ENCODE measurements at places on chromosomes 1 and 21. TPM values are rescaled to one million over a fixed set of nuclear protein-coding genes. Genes with fewer than 3 reads are reported as not detected.
A peak's percentile ranks its signal among the peaks of the same experiment; 100 is the strongest.

Gene SORT1
- 1.9 TPM for total RNA-seq

Gene OR14A2
- total RNA-seq = not detected

DNA sequence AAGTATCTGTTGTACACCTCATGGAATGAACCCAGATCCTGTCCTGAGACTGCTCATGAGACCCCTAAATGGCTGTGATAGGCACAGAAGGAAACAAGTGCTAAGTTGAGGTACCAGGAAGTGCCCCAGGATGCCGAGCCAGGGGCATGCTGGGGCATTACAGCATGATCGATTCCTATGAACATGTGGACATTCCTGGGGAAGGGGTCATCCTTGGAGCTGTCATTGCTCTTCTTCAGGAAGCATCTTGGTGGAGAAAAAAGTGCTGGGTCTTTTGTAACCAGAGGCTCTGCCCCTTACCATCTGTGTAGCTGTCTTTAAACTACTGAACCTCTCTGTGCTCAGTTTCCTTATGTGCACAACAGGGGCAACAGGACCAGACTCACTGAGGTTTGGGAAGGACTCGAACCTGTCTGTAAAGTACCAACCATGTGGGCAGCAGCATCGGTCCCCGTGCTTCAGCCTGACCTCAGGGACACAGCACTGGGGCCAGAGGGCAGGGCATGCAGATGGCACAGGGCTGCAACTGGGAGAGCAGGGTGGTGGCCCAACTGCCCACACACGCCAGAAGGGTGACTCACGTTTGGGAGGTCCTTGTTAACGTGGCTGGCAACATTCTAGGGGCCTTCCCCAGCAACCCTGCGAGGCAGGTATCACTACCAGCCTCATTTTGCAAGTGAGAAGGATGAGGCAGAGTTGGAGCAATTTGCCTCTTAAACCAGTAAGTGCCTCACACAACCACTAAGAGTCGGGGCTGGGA lies 142.3 kb upstream of the EDN2 start:
- peaks cover 17% of the 10 kb centered on the region for H3K36me3 ChIP-seq
- H3K4me1 ChIP-seq = peaks cover 38% of the 10 kb centered on the region
- no peak overlapping the region for H3K27ac ChIP-seq

Gene SLAMF9
- total RNA-seq = not detected

GRCh38 chr21:39385299-39386145 lies 36.6 kb upstream of the HMGN1 start:
- no peaks in the 10 kb centered on the region for H3K27me3 ChIP-seq
- peak overlapping the region; percentile 36 for H3K4me3 ChIP-seq
- peak; percentile 61 for DNase-seq

Gene ARHGEF19
- total RNA-seq = 12.1 TPM

DNA sequence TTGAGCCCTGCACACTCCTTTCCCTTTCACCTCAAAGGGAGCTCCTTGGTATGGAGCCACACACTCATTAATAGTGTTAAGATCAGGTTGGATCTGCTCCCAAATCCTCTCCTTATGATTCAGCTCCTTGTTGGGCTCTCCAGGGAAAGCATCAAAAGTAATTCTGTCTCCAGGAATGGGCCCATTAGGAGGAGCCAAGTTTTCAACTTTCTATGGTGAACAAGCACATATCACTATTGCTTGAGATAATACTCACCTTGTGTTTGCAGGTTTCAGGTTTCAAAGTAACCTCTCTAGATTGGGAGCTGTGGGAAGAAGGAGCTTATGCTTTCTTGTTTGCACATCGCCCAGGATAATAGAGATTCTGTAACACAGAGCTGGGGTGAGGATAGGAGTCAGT lies 164.8 kb downstream of the TNFSF18 start:
- H3K4me3 ChIP-seq = no peak overlapping the region
- H3K4me1 ChIP-seq = peaks cover 18% of the 10 kb centered on the region
- H3K36me3 ChIP-seq = peaks cover 2% of the 10 kb centered on the region
- H3K27ac ChIP-seq = no peak overlapping the region
- no peak for DNase-seq
- H3K27me3 ChIP-seq = peaks cover 66% of the 10 kb centered on the region

Gene LRRIQ3
- total RNA-seq = 1.5 TPM

DNA sequence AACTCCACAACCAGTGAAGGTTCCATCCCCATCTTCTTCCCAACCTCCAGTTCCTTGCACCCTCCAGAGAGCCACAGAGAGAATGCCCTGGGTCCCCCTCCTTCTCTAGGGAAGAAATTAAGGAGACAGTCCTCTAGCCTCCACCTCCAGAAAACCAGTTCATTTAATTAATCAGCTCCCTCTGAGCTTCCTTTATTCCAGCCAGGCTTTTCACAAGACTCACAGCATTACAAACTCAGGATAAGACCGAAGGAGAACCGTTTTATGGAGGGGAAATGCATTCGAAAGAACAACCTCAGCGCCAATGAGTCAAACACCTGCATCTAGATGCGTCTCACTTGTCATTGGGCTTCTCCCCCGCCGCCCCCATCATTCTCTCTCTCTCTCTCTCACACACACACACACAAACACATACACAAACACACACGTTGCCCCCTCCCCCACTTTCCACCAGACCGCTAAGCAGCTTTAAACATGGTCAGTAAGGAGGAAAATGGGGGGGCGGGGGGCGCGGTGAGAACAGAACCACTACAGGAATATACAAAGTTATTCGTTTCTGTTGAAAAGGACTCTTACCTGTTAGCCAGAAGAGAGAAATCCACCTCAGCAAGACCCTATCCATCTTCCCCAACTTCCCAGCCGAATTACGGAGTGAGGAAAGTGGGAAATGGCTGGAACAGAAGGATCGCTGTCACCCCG lies 544 bp downstream of the ILDR2 start:
- peak; percentile 29 for DNase-seq
- H3K27me3 ChIP-seq = peaks cover 35% of the 10 kb centered on the region
- peaks cover 52% of the 10 kb centered on the region for H3K4me1 ChIP-seq
- H3K27ac ChIP-seq = peak overlapping the region; percentile 83

DNA sequence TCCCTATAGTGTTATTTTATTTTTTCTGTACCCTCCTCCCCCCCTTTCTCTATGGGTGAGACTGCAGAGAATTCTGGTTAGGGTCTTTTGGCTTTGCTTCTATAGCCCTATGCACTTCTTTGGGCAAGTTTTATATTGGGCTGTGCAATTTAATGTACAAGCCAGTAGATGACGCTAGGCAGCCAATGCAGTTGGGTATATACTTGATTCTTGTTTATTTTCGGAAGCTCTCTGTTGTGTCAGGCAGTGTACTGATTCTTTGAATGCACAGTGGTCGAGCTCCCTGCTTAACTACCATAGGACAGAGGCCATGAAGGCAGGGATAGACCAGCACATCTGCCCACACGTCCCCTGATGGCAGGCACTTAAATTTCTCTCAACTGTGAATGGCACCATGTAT lies 34.1 kb upstream of the GPR52 start:
- H3K4me1 ChIP-seq = peaks cover 7% of the 10 kb centered on the region
- H3K4me3 ChIP-seq = no peak overlapping the region
- DNase-seq = no peak
- H3K27me3 ChIP-seq = no peaks in the 10 kb centered on the region
- no peak overlapping the region for H3K27ac ChIP-seq

GRCh38 chr1:15259622-15260007 lies 12.6 kb downstream of the FHAD1 start:
- H3K4me1 ChIP-seq = peaks cover 18% of the 10 kb centered on the region
- no peak overlapping the region for H3K27ac ChIP-seq
- H3K27me3 ChIP-seq = peaks cover 57% of the 10 kb centered on the region
- H3K36me3 ChIP-seq = peaks cover under 1% of the 10 kb centered on the region

- peaks cover 5% of the 10 kb centered on the region for H3K36me3 ChIP-seq
- H3K27ac ChIP-seq = no peak overlapping the region
- H3K4me3 ChIP-seq = no peak overlapping the region
- peaks cover 14% of the 10 kb centered on the region for H3K4me1 ChIP-seq
Measured at GRCh38 chr1:121483961-121484424, 299.2 kb downstream of the SRGAP2C start.

Gene SPATA46
- total RNA-seq = not detected

GRCh38 chr21:33286076-33286475 lies 19.9 kb downstream of the IL10RB start:
- no peaks in the 10 kb centered on the region for H3K27me3 ChIP-seq
- no peak overlapping the region for H3K4me3 ChIP-seq
- no peak overlapping the region for H3K27ac ChIP-seq
- no peak for DNase-seq

- DNase-seq = no peak
- H3K27ac ChIP-seq = no peak overlapping the region
- H3K4me3 ChIP-seq = no peak overlapping the region
- H3K36me3 ChIP-seq = no peaks in the 10 kb centered on the region
- peaks cover 18% of the 10 kb centered on the region for H3K4me1 ChIP-seq
- no peaks in the 10 kb centered on the region for H3K27me3 ChIP-seq
Measured at GRCh38 chr1:173330149-173330951, 123.2 kb upstream of the TNFSF4 start.

Gene CD53
- total RNA-seq = 557 TPM

- DNase-seq = no peak
- H3K4me1 ChIP-seq = peaks cover 10% of the 10 kb centered on the region
- H3K4me3 ChIP-seq = no peak overlapping the region
Measured at GRCh38 chr1:171248841-171249240, 547 bp downstream of the FMO1 start.
